ENCODE measurements at places on chromosomes 6 and 20. TPM values are rescaled to one million over a fixed set of nuclear protein-coding genes. Genes with fewer than 3 reads are reported as not detected.

DNA sequence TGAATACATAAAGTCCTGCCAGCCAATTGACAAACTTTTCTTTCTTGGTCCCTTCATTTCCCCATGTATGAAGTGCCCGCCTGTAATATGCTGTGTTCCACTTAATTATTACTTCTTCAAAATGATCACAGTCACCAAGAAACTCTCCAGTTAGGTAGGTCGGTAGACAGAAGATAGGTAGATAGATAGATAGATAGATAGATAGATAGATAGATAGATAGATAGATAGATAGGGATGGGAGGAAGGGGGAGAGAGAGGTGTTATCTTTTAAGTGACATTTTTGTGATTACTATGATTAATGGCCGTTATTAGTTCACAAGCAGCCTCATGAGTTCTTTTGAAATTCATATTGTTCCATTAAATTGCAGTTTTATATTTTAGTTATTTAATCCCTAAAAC lies 79.5 kb upstream of the TPD52L1 start:
- H3K27ac ChIP-seq, result no peak overlapping the region
- H3K4me3 ChIP-seq, result no peak overlapping the region
- no peak for DNase-seq
- no peaks in the 10 kb centered on the region for H3K27me3 ChIP-seq
- H3K4me1 ChIP-seq, result no peaks in the 10 kb centered on the region

DNA sequence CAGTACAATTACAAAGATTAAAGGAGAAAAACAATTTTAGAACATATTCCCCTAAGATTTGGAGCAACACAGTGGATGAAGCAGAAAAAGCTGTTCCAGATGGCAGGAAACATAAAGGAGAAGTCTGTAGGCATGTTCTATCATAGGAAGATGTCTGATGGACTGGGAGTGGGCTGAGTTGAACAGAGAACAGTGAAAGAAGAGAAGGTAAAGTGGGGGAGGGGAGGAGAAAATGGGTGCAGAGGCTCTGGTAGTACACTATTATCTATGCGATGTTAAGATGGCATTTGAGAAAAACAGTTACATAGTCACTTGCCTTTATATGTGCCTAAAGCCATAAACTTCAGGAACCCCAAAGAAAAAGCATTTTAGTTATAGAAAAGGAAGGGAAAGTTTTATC lies 4.2 kb upstream of the PHIP start:
- peak overlapping the region; percentile 1 for H3K27ac ChIP-seq
- no peaks in the 10 kb centered on the region for H3K36me3 ChIP-seq
- DNase-seq, result no peak
- peaks cover 6% of the 10 kb centered on the region for H3K27me3 ChIP-seq

DNA sequence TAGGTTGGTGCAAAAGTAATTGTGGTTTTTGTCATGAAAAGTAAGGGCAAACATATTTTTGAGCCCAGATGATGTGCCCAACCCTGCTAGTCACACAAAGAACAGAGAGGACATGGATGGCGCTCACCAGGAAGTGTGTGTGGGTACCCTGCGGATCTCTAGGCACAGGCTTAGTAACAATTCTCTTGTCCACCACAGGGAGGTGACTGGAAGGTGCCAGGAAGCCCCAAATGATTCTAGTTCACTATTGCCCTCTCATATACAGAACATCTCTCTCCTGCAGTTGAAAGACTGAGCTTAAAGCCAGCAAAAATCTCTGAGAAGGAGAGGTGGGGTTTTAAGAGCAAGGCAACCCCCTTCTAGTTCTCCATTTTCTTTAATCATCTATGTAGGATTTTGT lies 272.1 kb upstream of the TAB2 start:
- H3K36me3 ChIP-seq, result no peaks in the 10 kb centered on the region
- H3K4me1 ChIP-seq, result no peaks in the 10 kb centered on the region
- DNase-seq, result no peak
- no peaks in the 10 kb centered on the region for H3K27me3 ChIP-seq

DNA sequence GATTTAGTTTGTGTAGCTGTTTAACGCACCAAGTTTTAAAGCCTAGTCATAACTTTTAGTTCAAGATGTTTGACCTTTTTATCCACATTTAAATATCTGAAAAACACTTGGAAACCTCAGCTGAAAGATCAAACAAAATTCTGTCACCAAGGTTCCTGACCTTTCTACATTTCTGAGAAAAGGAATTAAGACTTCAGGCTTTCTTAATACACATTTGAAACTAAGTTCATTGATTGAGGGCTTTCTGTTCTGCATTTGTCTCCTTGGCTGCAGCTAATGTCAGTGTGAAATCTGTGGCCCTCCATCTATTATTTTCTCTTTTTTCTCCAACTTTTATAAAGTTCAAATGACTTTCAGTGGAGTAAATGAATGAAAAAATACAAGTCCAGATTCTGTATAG lies 22.7 kb upstream of the FBXL4 start:
- H3K4me1 ChIP-seq, result no peaks in the 10 kb centered on the region
- no peak overlapping the region for H3K27ac ChIP-seq
- no peaks in the 10 kb centered on the region for H3K36me3 ChIP-seq
- no peak overlapping the region for H3K4me3 ChIP-seq
- H3K27me3 ChIP-seq, result peaks cover 2% of the 10 kb centered on the region

SLC39A7 gene
- 92.8 TPM for total RNA-seq

Data from glutamatergic neuron (in vitro differentiated cells).